Stimulated activated CD4-positive, alpha-beta T cell treated with anti-CD3 and anti-CD28 coated beads, Interleukin-4, amount 100 ng/mL, for 24 hours (primary cell): ENCODE measurements at places on chromosomes 7 and 10.

GRCh38 chr7:45699726-45700390, 125.7 kb downstream of the ADCY1 start:
- DNase-seq = peak; percentile 1

- DNase-seq = peak; percentile 11
Observed at GRCh38 chr7:16223963-16224707, 197.2 kb downstream of the CRPPA start.

DNA sequence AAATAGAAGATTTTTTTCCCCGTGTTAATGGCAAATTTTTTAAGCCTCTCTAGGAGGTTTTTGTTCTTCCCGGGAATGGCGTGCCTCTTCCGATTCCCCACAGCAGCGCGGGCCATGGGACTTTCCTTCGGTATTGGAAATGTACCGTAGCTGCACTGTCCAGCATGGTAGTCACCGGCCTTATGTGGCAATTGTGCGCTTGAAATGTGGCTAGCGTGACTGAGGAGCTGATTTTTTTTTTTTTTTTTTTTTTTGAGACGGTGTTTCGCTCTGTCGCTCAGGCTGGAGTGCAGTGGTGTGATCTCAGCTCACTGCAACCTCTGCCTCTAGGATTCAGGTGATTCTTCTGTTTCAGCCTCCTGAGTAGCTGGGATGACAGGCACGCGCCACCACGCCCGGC, 938 bp upstream of the TCTN3 start:
- DNase-seq = no peak

GRCh38 chr7:43560742-43561330, 22.1 kb upstream of the STK17A start:
- no peak for DNase-seq

- DNase-seq = no peak
Observed at GRCh38 chr10:101021239-101021638, 9.7 kb downstream of the PDZD7 start.

- no peak for DNase-seq
Observed at GRCh38 chr10:69230128-69230527, 10.0 kb downstream of the HKDC1 start.
